Smooth muscle cell of the umbilical artery (primary cell): ENCODE measurements at places on chromosomes 7 and 10. TPM values are rescaled to one million over a fixed set of nuclear protein-coding genes. Genes with fewer than 3 reads are reported as not detected.

Gene EN2
- under 0.01 TPM in 1 of 2 replicates, not detected in the other for total RNA-seq

Gene CCDC146
- total RNA-seq, result 1.5 and 2.5 TPM in 2 replicates

Gene CYP26C1
- 0.09 TPM in 1 of 2 replicates, not detected in the other for total RNA-seq

Gene ZNF804B
- not detected in 2 replicates for total RNA-seq

Gene PKD2L1
- total RNA-seq, result not detected in 2 replicates
